Eye (tissue), 1 donor: ENCODE measurements at places on chromosomes 2 and 18.

- DNase-seq = no peak
These were observed 50.7 kb downstream of the MYO7B start for GRCh38 chr2:127586136-127586535.

DNA sequence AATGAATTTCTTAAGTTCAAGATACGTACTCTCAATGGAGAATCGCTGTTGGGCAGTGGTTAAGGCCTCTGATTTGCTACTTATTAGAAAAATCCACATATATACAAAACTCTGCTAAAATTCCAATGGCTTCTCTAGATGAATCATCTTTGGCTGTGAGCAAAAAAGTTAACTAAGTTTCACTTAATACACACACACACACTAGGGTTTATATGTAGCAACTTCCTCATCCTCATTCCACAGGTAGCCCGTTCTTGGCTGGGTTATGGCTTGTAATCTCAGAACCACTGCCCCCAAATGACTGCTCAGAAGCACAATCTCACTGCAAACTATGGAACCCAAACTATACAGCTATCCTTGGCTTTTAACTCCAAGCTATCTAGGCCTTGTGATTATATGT is 99.7 kb downstream of the SMAD2 start:
- no peak for DNase-seq

- DNase-seq = no peak
These were observed 5.0 kb downstream of the RNF152 start for GRCh38 chr18:61887838-61888237.

- DNase-seq = peak; percentile 76
These were observed 283.0 kb downstream of the MYCN start for GRCh38 chr2:16223161-16223840.

- DNase-seq = no peak
These were observed 16.3 kb downstream of the PCBP1 start for GRCh38 chr2:70103531-70104061.

DNA sequence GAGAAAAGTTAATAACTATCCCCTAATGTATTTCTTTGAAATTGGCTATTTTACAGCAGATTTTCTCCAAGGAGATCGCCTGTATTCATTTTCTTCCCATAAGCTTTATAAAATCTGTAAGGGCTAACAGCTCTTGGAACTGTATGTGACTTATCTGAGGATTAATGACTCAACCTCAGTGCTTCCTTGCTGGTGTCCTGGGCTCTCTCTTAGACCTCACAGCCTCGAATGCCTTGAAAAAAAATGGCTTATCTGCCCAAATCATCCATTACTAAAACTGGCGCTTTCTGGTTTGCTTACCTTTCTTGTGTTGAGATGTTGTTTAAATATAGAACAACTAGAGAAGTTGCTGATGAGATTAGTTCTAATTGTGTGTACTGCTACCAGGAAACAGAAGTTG is 713.6 kb downstream of the SLC4A3 start:
- DNase-seq = no peak

DNA sequence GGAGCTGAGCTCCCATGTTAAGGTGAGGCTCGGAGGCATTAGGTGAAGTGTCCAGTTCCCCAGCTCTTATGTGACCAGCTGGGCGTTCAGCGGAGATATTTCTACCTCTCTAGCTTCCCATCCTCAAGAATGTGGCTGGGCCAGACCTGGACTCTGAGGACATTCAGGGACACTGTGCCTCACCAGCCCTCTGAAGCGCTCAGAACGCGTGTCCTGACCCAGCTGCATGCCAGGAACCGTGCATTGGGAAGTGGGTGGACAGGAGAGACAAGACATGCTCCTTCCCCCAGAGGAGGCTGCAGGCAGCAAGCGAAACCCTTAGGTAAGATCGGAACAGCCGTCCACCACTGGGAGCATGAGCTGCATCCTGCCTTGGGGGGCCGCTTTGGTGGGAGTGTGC is 38.0 kb upstream of the GPAT2 start:
- peak; percentile 60 for DNase-seq

GRCh38 chr2:99600981-99601651 is 111.3 kb upstream of the REV1 start:
- peak; percentile 34 for DNase-seq

DNA sequence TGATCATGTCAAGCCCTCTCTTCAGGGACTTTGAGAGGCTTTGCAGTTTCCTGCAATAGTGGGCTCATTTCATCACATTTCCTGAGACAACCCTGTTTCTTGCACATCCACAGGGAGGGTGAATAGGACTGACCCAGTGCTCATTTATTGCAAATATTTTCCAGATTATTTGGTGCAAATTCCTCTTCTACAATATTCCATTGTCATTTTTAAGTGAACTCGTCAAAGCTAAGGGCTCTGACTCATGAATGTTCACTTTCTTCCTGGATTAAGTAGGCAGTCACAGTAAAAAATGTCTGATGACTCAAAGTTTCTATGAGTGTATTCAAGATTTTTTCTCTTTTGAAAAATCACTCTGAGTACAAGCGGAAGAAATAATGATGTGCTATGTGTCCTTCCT is 225.5 kb upstream of the GALNT5 start:
- peak; percentile 4 for DNase-seq

DNA sequence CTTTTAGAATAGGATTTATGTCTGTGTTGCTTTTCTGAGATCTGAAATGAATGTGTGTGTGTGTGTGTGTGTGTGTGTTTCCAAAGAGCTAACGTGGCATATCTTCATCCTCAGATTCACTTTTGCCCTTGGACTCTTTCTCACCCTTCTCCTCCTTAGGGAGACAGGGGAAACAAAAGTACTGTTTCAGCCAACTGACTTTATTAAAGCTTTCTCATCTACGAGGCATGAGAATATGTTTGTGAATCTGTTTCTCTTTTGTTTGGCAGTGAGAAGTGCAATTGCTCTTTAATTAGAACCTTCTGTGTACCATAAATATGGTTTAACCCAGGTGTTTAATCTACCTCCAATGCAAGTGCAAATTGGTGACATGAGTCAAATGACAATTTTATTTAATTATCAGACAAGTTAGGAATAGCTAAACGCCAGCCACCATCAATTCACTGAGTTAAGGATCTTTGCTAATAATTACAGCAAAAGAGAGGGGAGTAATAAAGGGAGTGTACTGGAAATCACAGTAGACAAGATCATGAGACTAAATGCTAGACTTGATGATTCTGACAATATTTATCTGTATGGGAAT is 186.4 kb upstream of the COL3A1 start:
- DNase-seq = peak; percentile 53

DNA sequence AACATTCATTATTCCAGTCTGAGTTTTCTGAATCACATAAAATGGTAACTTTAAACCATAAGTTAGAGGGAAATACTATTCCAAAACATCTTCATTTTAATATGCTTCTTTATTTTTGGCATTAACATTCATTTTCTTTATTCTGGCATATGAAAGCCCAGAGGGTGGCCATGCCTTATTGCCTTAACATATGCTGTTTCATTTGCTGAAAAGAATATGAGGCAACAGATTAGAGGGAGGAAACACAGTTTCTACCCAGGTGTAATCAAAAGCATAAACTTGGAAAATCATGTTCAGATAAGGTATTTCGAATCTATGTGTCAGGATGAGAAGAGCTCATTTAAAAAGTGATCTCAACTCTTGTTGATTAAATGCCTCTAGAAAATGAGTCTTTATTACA is 379.9 kb upstream of the DSEL start:
- DNase-seq = no peak

GRCh38 chr18:67510831-67511230 is 5.7 kb downstream of the DSEL start:
- DNase-seq = no peak

- no peak for DNase-seq
These were observed 184.7 kb downstream of the NEDD4L start for GRCh38 chr18:58228762-58229161.

DNA sequence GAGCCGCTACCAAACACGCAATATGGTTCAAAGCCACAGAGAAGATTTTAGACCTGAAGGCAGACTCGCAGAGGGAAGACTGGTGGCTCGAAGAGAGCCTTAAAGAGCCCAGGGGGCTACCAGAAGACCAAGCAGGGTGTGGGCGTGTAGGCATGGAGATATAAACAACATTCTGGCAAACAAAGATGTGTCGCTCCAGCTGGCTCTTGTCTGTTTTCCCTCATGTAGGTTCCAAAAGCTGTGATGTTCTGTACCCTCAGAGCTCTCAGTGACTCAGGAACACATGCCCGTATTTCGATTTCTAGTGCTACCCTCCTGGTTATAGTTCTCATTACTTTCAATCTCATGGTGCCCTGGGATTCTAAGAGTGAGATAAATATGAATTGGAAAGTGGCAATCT is 44.5 kb downstream of the DOCK10 start:
- no peak for DNase-seq

GRCh38 chr2:65804777-65805176 is 372.4 kb upstream of the SPRED2 start:
- no peak for DNase-seq

DNA sequence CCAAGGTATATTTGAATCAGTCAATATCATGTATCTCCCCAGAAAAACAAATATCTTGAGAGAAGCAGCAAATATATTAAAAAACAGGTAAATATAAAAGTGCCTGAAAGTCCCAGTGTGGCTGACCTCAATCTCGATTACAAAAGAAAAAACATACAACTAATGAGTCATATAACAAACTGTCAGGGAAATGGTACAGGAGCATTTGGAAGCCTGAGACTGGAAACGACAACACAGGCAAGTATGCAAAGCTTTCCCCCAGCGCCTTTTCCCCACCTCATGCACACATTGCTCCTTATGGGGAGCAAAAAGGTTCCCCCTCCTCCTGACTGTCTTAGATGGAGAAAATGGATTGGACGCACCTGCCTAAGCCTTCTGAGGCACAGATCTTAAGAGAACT is 230.7 kb downstream of the TMX3 start:
- no peak for DNase-seq

DNA sequence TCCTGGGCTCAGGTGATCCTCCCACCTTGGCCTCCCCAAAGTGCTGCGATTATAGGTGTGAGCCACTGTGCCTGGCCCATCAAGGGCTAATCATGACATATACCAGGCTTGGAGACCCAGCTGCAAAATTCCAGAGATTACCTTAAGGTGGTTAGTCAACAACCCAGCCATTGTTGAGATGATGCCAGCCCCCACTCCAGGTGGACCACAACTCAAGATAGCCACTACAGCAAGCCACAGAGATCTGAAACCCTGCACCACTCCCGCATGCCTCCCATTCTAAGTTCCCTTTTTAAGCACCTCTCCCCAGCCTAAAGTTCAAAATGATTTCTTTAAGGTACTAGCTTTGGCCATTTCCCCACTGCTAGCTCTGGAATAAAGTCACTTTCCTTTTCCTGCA is 4.6 kb upstream of the CLK1 start:
- DNase-seq = no peak

DNA sequence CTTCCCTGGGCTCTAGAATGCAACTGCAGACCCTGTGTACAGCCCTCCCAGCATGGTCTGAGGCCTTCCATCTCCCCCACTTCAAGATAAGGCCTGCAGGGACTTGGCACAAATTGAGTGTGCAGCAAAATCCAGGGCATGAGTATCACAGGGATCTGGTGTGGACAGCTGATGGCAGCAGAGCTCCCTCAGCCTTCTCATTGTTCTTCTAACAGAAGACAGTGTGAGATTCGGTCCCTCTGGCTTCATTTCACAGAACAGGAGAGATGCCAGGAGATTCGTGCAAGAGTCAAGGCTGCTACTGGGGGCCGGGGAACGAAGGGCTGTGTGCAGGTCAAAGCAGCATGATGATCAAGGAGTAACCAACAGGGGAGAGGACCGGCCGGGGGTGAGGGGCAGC is 85.8 kb downstream of the UXS1 start:
- peak; percentile 66 for DNase-seq

- DNase-seq = no peak
These were observed 29.6 kb downstream of the STEAP3 start for GRCh38 chr2:119253114-119253702.

DNA sequence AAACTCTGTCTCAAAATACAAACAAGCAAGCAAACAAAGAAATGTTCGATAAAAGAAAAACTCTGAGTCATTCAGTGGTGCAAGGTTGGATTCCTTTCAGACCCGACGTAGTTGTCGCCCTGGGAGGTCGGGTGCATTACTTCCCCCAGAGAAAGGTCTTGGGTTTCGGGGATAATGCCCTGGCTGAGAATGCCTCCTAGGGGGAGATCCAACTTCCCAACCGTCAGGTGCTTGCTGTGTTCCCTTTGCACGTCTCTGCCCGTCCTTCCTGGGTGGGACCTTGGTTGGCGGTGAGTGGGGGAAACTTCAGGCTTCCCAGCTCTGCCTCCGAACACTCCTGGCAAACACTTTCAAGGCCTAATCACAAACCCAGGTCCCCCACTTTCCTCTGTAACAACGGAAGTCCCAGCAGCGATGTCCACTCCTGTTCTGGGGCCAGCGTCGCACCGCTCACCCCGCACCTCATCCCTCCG is 609 bp downstream of the TPGS2 start:
- DNase-seq = no peak
